ENCODE measurements at places on chromosomes 1 and 21.
A peak's percentile ranks its signal among the peaks of the same experiment; 100 is the strongest.

DNA sequence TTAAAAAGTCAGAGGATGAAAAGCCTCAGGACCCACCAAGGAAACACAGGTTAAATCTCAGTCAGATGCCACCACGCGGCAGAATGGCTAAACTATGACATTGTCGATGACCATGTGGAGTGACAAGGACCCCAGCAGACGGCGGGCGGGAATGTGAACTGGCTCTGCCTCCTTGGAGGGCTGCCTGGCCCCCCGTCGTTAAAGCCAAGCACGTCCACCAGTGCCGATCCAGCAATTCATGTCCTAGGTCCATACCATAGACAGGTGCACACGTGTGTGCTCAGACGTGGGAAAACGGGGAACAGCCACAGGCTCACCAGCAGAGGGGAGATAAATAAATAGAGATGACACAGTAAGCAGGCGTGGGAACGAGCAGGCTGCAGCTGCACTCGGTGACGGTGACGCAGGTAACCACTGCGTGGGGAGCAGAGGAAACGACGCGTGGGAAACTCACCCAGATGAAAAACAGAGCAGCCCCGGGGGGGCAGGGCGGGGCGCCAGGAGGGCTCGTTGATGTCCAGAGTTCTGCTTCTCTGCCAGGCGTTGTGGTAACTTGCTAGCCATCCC is 28.3 kb upstream of the PCBP3 start:
- DNase-seq = peak; percentile 71

- DNase-seq = no peak
Measured at GRCh38 chr1:43056460-43056859, 97.8 kb upstream of the SLC2A1 start.

GRCh38 chr1:8370905-8371315 is 53.0 kb downstream of the SLC45A1 start:
- no peak for DNase-seq

DNA sequence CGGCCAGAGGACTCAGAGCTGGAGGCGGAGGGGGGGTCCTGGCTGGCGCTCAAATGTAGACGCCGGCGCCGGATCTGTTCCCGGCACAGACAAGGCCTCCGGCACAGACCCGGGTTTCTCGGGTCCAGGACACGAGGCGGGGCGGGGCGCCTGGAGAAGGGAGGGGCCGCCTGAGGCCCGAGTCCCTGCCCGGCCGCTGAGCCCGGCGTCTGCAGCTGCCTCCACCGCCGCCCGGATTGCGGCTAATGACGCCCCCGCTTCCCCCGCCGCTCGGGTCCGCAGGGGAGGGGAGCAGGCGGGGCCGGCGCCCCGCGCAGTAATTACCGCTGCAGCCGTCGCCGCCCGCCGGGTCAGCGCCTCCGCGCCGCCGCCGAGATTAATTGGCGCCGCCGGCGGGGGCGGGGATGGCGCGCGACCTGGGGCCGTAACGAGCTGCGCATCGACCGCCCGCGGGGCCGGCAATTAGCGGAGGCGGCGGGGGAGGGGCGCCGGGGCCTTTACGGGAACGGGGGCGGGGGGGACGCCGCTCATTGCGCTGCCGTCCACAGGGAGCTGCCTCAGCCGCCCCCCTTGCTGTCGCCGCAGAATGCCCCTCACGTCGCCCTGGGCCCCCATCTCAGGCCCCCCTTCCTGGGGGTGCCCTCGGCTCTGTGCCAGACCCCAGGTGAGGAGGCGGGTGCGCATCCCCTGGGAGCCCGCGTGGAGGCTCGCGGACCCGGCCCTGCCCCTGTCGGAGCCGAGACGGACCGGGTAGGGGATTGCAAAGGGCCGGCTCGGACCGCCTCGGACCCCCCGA is 17.3 kb downstream of the NOC2L start:
- DNase-seq = no peak

DNA sequence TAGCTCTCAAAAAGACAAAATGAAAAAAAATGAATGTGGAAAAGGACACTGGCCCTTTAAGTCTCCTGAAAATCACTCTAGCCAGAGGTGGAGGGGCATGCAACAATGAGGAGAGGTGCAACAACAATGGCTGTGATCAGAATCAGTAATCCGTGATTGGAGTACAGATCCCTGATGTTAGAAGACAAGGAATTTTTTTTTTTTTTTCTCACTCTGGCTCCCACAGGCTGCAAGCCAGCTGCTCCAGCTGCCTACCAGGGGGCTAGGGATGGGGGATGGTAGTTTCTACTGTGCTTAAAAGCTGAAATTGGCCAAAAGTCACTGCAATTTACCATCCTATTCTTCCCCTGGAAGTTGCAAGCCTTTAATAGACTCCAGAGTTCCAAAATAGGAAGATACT is 54.5 kb downstream of the STYXL2 start:
- no peak for DNase-seq

DNA sequence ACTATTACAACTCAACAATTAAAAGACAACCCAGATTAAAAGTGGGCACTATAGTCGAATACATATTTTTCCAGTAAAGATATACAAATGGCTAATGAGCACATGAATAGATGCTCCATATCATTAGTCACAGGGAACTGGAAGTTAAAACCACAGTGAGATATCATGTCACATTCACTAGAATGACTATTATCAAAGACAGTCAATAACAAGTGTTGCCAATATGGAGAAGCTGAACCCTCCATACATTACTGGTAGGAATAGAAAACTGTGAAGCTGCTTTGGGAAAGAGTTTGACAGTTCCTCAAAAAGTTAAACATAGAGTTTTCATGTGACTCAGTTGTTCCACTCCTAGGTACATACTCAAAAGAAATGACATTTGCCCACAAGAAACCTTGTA is 30.6 kb upstream of the MRPS6 start:
- no peak for DNase-seq

- no peak for DNase-seq
Measured at GRCh38 chr1:39406533-39407450, 84.6 kb upstream of the BMP8A start.

- no peak for DNase-seq
Measured at GRCh38 chr1:56617141-56617540, 28.0 kb upstream of the PRKAA2 start.

DNA sequence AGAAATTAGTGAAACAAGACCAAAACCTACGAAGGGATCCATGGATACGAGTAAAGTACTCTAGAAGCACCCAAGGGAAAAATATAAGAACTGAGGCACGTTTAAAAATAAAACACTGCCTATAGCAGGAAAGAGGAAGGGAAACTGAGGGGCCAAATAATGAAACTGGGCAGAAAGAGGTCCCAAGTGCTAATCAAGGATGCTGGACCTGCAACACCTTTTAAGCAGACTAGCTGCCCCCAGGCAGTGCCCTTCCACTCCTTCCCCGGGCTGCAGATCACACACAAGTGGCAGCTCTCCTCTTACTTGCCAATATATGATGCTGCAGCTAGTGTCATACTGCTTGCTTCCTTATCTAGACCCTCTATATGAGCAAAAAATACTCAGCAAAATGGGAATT is 7.6 kb upstream of the OTUD7B start:
- no peak for DNase-seq

GRCh38 chr1:204821476-204821875 is 49.2 kb upstream of the NFASC start:
- DNase-seq = no peak

GRCh38 chr21:38202811-38203210 is 54.0 kb upstream of the KCNJ15 start:
- DNase-seq = no peak

DNA sequence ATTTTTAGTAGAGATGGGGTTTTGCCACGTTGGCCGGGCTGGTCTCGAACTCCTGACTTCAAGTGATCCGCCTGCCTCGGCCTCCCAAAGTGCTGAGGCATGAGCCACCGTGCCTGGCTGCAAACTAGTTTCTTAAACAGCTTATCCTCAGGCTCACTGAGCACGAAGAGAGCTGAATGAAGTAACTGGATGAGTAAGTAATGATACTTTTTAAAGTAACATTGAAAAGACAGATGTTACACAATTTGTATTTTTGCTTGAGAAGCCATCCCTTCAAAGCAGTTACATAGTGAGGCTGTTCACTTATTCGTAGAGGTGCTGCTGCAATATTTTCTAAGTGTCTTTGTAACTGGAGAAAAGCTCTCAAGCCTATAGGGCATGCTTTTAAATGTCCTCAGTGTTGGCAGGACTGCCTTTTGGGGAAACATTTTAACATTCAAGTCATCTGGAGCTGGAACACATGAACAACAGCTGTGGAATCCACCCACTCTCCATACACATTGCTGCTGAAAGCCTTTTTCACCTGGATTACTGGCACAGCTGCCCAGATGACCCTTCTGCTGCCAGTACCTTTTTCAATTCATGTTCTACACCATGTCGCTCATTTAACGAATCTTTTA is 2.7 kb upstream of the YBX1 start:
- DNase-seq = no peak

DNA sequence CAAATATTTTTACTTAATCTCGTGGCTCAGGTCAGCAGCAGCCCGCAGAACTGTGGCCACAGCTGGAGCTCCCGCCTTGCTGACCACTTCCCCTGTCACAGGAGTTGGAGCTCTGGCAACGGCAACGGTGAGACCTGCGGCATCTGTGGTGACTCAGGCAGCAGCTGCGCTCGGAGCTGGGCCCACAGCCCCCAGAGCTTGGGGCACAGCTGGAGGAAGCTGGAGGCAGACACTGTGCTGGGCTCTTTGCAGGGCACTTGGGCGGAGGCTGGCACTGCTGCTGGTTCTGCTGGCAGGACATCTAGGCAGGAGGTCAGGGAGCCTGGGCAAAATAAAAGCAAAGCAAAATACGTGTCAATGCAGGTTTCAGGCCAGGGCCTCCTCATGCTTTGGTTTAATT is at the start of gene LCE3A:
LCE3A (minus strand) TSS at position 301 of the 400 bp plus-strand sequence; CDS start at position 301, 0 bp downstream.
- no peak for DNase-seq

GRCh38 chr1:234862944-234863515 is 253.1 kb upstream of the IRF2BP2 start:
- no peak for DNase-seq

GRCh38 chr1:206982216-206982615 is 12.0 kb upstream of the FCAMR start:
- DNase-seq = peak; percentile 35

GRCh38 chr1:87186346-87186745 is 142.3 kb upstream of the LMO4 start:
- DNase-seq = no peak

Measured in stimulated activated CD4-positive, alpha-beta T cell treated with anti-CD3 and anti-CD28 coated beads, Interleukin-12 subunit alpha, Interleukin-12 subunit beta, amount 100 ng/mL, for 24 hours (primary cell).